Smooth muscle cell of the umbilical artery (primary cell): ENCODE measurements at places on chromosomes 3 and 15. TPM values are rescaled to one million over a fixed set of nuclear protein-coding genes. Genes with fewer than 3 reads are reported as not detected.

Gene ANKUB1
- not detected in 2 replicates for total RNA-seq

Gene KCNAB1
- total RNA-seq: under 0.01 and 3.5 TPM in 2 replicates

Gene RCCD1
- 11.3 and 15.0 TPM in 2 replicates for total RNA-seq

Gene SEMA3G
- 0.09 TPM in 1 of 2 replicates, not detected in the other for total RNA-seq

Gene SNX22
- 0.28 and 0.30 TPM in 2 replicates for total RNA-seq

Gene LDHAL6B
- total RNA-seq: not detected in 2 replicates

Gene GP9
- not detected in 2 replicates for total RNA-seq

Gene GOLGA8K
- total RNA-seq: 0.30 TPM in 1 of 2 replicates, not detected in the other

Gene KIF7
- total RNA-seq: 10.4 and 18.7 TPM in 2 replicates

Gene CELF6
- not detected in 2 replicates for total RNA-seq

Gene ALPK3
- 0.89 and 9.8 TPM in 2 replicates for total RNA-seq

Gene CLDN16
- total RNA-seq: under 0.01 and 0.23 TPM in 2 replicates

Gene RTP3
- not detected in 2 replicates for total RNA-seq

Gene MCTP2
- total RNA-seq: 25.3 and 57.9 TPM in 2 replicates

Gene NPAP1
- not detected in 2 replicates for total RNA-seq

Gene SENP7
- total RNA-seq: 8.9 and 9.9 TPM in 2 replicates

Gene RTP4
- not detected in 2 replicates for total RNA-seq

Gene KLHL40
- not detected in 2 replicates for total RNA-seq

Gene IQCF6
- not detected in 2 replicates for total RNA-seq

Gene MEGF11
- not detected in 2 replicates for total RNA-seq

Gene GRIP2
- under 0.01 and 0.09 TPM in 2 replicates for total RNA-seq

Gene TM6SF1
- total RNA-seq: 2.5 and 5.0 TPM in 2 replicates
